ENCODE measurements at places on chromosomes 6 and 20.

DNA sequence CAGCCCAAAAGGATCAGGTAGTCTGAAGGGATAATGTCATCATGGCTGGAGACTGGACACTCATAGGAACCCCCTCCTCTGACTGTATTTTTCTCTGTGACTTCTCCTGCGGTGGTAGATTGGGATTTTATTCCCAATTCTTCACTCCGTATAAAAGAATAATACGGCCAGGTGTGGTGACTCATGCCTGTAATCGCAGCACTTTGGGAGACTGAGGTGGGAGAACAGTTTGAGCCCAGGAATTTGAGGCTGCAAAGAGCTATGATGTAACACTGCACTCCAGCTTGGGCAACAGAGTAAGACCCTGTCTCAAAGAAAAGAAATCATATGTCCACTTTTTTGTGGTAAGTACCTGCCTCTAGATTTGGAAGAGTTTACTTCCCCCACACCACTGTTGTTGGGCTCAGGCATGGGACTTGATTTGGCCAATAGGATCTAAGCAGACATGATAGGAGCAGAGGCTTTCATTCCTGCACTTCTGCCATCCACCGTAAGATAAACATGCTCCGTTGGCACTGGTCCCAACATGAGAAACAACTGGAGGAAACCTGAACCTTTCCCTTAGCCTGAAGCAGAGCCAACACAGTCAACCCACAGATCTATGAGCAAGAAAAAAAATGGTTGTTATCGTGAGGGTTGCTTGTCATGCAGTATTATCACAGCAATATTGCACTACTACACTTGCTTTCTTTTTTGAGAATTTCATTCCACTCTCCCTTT lies 82.0 kb downstream of the JPH2 start:
- DNase-seq: no peak

GRCh38 chr6:52027699-52028098 lies 59.7 kb downstream of the PKHD1 start:
- DNase-seq: no peak

DNA sequence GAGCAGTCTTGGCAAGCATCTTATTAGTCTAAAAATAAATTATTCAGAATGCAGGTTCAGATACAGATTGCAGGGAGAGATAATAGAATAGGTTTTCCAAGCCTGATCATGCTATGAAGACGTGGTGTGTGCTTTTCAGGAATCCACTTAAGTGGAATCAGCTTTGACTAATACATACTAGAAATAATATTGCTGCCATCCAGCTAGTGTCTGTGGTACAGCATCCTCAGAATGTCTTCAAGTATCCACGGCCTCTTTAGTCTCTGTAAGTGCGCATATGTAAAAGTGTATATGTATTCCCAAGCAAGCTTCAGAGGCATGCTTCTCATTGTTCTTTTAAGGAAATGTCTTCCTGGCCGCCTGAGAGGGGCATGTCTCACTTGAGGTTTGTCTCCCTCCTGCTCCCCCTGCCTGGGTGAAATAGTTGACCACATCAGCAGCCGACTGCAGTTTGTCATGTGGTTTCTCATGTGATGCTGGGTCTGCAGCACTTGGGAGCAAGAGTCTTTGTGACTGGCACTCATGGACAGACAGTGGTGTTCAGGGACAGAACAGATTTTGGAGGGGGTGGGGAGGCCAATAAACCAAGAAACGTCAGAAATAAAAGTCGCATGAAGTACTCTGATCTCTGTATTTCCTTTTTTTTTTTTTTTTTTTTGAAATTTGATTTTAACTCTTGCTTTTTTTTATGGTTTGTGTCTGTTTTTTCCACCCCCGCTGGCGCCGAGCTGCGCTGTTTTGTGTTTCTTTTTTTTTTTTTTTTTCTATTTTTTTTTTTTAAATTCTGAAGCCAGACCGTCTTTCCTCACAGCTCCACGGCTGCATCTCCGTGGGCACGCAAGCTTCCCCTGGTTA lies 150.8 kb downstream of the PRL start:
- no peak for DNase-seq

DNA sequence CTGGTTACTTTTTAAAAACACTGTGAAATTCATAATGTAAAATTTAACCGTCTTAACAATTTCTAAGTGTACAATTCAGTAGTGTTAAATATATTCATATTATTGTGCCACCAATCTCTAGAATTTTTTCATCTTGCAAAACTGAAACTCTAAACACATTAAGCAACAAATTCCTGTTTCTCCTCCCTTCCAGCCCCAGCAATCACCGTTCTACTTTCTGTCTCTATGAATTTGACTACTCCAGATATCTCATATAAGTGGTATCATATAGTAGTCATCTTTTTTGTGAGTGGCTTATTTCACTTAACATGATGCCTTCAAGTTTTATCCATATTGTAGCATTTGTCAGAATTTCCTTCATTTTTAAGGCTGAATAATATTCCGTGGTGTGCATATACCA lies 44.7 kb downstream of the RSPH3 start:
- no peak for DNase-seq

- no peak for DNase-seq
These were observed 185.5 kb upstream of the RALGAPA2 start for GRCh38 chr20:20897922-20898321.

- no peak for DNase-seq
These were observed 121.1 kb upstream of the COL21A1 start for GRCh38 chr6:56368491-56368890.

DNA sequence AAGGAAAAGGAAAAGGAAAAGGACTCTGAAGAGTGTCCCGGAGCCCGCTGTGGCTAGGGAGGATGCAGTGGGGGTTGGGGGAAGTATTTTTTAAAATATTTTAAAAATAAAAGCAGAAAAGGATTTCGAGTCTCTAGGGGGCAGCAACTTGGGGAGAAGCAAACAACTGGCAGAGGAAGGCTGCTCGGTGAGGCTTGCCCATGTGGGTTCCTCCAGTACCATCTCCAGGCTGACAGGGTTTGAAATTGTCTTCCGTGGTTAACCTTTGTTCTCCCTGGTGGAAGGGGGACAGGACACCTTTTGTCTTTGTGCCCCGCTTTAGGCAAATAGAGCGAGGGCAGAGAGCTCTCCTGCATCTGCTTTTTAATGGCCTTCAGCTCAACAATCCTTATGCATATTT lies 60.4 kb upstream of the SNX9 start:
- DNase-seq: no peak

DNA sequence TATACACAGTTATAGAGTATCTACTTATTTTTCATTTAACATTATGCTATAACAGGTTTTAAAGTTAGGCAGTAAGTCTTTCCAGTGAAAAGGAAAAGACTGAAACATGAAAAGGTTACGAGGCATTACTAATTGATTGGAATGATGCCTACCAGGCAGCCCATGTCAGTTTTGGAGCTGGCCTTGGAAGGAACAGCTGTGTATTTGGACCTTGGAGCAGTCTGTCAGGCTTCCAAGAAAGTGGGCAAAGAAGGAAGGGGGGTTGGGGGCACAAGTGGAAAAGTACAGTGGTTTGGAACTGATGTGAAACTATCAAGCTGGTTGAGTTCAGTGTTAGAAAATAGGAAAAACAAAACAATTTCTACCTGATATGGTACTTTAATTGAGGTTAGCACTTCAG lies 41.7 kb downstream of the SLC16A10 start:
- DNase-seq: no peak

- DNase-seq: no peak
These were observed 243.3 kb downstream of the TAF4 start for GRCh38 chr20:61822396-61822795.

DNA sequence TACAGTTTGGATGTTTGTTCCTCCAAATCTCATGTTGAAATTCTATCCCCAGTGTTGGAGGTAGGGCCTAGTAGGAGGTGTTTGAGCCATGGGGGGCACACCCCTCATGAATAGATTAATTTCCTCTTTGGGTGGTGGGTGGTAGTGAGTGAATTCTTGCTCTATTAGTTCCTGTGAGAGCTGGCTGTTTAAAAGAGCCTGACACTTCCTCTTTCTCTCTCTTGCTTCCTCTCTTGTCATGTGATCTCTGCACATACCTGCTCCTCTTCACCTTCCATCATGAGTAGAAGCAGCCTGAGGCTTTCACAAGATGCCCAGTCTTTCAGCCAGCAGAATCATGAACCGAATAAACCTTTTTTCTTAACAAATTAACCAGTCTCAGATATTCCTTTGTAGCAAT lies 340.2 kb upstream of the CHD6 start:
- no peak for DNase-seq

DNA sequence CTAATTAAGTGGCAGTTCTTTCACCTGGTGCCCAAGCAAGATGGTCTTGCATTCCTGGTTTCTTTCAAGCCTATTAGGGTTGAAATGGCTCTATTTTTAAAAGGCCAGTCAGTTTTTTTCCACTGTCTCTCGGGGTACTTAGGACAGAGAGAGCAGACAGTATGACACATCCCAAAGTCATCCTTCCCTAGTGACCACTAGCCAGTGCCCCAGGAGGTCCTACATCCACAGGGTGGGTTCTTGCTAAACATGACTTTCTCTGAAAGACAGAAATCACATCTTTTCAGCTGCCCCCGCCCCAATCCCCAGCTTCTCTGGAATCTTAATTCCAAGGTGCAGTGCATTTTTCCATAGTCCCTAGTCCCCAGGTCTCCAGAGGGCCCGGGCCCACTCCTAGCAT lies 192.4 kb downstream of the SLC24A3 start:
- no peak for DNase-seq

DNA sequence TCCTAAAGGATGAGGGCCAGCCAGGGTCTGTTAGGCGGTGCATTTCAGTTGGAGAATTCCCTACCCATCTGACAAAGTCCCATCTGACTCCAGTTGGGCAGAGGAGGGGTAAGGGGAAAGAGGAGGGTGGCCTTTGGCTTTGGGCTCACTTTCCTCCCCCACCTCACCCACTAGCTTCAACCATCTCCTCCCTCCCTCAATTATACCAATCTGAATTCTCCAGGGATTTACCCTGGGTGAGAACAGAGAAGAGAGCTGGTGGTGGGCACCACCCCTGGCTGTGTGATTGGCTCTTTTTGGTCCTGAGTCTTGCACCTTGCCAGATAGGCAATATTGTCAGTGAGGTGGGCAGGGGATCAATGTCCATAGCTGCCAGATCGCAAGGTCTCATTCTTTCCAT lies 3.2 kb downstream of the HMGA1 start:
- DNase-seq: no peak

DNA sequence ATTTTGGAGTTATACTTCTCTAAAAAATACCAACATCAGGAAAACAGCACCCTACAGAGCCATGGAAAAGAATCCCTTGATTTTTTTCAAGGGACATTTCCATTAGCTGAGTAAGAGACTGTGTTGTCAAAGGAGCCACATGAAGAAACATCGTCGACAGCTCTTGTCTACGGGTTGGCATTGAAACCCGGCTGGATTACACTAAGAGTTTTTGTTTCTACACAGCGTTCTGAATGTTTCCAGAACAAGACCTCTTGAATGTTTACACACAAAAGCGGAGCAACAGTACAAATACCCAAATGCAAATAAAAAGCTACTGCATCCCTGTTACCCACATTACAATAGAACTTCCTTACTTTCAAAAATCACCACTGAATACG lies 2.4 kb upstream of the MYLK4 start:
- no peak for DNase-seq

- no peak for DNase-seq
These were observed 1.9 kb upstream of the SPTLC3 start for GRCh38 chr20:13006825-13007224.

GRCh38 chr6:43393602-43394001 lies 24.2 kb upstream of the ZNF318 start:
- no peak for DNase-seq

DNA sequence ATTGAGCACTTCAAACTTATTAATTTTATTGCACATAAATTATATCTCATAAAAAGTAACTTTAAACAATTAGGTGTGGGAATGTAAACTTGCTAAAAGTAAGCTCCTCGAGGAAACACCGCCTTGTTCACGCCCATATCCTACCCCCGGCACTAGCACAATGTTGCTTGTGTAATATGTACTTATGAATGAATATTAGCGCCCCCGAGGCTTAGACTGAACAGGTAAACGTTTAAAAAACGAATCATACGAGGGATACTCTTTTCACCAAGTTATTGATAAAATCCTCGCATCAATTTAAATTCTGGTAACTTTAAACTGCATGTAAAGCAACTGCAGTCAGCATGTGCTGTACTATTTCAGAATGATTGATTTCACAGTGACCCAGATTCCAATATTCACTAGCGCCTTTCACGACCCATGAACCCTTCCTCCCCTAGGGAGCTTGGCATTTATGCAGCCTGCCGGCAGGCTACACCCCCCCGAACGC lies 637 bp downstream of the TFB1M start:
- DNase-seq: no peak

- no peak for DNase-seq
These were observed 631.7 kb downstream of the TFAP2B start for GRCh38 chr6:51450248-51450957.

DNA sequence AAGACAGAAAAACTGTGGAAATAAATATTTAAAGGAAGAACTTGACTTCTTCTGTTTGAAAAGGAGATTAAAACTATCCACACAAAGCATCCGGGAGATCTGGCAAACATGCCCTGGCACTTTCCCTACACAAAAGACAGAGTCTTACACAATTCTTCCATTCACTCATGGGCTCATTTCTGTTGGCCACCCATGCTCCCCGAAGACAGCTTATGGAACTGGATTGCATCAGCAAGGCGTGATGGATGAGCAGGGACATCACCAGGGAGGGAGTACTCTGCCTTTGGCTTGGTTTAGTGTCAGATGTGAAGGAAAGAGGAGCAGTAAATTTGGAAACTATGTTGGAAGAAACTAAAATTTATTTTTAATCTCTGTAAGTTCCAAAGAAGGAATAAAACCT lies 379.3 kb downstream of the CD109 start:
- DNase-seq: no peak

DNA sequence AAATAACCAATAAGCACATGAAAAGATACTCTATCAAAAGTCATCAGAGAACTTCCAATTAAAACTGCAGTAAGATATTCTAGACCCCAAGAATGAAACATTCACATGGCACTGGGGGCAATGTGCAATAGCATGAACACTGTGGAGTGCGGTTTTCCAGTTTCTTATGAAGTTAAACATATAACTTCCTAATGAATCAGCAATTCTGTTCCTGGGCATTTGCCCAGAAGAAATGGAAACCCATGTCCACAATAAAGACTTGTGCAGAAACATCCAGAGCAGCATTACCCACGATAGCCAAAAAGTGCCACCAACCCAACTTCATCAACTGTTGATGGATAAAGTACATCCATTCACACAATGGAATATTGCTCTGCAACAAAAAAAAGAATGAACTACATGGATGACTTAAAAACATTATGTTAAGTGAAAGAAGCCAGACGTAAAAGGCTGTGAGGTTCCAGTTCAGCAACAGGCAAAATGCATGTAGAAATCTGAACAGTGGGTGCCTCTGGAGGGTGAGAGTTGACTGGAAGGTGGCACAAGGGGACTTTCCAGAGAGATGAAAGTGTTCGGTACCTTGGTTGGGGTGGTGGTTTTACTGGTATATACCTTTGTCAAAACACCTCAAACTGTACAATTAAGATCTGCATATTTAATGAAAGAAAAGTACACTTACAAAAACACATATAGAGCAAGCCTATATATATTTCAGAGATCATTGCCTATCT lies 207.2 kb upstream of the ECI2 start:
- no peak for DNase-seq

Measured in stimulated activated effector memory CD8-positive, alpha-beta T cell treated with anti-CD3 and anti-CD28 coated beads, Interleukin-12 subunit alpha, Interleukin-12 subunit beta, amount 100 ng/mL, for 72 hours (primary cell).